ENCODE measurements at places on chromosomes 5 and 9.

DNA sequence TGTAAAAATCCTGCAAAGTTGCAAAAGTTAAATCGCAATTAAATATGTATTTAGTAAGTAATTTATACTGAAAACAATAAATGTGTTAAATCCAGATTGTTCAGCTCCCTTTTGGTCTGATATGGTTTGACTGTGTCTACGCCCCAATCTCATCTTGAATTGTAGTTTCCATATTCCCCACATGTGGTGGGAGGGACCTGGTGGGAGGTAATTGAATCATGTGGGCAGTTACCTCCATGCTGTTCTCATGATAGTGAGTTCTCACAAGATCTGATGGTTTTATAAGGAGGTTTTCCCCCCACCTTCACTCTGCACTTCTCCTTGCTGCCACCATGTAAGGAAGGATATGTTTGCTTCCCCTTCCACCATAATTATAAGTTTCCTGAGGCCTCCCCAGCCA is 140.0 kb downstream of the CDH6 start:
- DNase-seq, result no peak

- DNase-seq, result no peak
These were observed 82.5 kb downstream of the PRRT1B start for GRCh38 chr9:131627648-131628458.

GRCh38 chr9:79193501-79194223 is 378.1 kb upstream of the TLE4 start:
- no peak for DNase-seq

GRCh38 chr9:119044806-119045205 is 324.4 kb downstream of the BRINP1 start:
- no peak for DNase-seq

- DNase-seq, result no peak
These were observed 19.3 kb downstream of the SLC6A7 start for GRCh38 chr5:150209099-150209635.

DNA sequence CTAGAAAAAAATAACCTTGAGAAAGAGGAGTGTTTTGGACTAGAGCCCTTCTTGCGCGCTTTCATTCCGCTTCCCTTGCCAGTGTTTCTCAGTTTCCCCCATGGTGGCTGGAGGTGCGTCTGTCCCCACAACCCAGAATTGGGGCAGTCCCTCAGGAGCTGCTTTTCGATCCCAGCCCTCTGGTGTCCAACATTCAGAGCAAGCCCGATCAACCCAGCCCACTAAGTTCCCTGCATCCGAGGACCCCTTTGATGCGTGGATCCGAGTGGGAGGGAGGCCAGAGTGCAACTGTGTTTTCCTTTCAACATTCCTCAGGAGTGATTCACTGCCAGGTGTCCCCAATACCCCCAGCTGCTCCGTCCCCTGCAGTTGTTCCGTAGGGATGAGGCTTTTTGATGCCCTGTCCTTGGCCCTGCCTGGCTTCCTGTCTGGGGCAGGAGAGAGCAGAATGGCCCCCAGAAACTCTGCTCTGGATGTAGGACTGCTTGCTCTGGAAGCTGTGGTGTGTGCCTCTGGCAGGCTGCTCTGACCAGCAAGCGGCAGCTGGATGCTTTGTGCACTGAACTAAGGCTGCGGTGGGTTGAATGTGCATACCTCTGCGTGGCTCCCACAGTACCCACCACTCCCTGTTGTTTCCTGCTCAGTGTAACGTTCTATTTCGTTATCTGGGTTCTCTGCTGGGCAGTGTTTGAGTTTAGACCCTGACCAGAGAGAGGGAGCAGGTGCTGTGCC is 117.5 kb downstream of the BOD1 start:
- no peak for DNase-seq

DNA sequence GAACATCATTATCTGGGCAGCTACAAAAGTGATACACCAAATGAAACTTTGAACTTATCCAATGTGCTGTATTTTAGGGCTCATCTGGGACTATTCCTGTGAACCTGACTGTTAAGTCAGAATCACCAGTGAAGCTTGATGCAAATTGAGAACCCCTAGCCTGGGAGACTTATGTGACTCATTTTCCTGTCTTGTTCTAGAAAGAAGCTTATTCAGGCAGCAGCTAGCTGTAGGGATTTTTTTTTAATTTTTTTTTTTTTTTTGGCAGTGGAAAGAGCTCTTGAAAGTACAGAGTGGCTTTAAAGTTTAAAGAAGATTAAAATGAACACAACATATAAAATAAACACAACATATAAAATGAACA is 81.1 kb upstream of the TNFAIP8 start:
- DNase-seq, result no peak

DNA sequence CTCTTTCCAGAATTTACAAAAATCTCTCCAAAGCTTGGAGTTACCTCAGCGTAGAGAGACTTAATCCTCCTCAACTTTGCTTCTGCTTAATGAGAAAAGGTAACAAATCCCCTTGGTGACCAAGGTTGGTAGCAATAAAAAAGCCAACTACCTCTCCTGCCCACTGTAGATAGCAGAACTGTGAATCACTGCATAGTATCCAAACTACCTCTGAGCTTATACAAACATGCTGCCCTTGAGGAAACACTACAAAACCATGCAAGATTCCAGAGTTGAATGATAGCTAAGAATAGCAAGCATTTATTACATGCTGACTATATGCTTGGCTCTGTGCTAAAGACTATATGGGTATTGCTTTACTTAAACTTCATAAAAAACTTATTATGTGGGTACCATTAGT is 2.8 kb upstream of the ADAMTS12 start:
- DNase-seq, result no peak

DNA sequence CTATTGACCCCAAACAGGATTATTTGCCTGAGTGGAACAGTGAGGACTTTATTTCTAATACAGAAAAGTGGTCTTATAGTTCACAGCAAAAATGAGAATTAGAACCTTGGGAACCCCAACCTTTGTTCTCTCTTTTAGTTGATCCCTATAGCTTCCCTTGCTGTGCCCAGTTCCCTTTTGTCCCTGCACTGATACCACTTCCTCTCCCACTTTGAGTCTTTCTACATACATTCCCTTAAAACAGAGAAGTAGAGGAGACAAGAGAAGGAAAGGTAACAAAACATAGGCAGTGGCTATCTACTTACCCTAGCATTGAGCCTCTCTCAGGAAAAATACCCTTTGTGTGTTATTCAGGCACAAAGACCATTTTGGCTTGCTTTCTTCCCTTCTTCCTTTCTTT is 246.4 kb downstream of the FAM114A2 start:
- no peak for DNase-seq

- DNase-seq, result no peak
These were observed 62.4 kb upstream of the UBAC1 start for GRCh38 chr9:136023410-136024225.

DNA sequence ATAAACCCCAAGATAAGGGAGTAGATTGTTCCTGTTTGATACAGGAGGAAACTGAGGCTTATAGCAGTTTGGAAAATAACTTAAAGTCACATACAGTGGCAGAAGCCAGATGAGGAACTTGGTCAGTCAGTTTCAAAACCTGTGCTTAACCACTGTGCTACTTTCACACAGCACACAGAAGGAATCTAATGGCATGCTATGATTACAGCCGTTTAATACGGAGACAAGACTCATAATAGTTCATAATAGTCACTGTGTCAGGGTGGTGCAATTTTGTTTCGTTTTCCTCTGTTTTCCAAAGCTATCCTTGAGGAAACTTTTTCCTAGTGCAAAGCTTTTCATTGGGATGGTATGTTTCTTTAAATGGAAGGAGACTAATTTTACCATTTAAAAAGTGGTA is 112.3 kb downstream of the GCNT1 start:
- no peak for DNase-seq

DNA sequence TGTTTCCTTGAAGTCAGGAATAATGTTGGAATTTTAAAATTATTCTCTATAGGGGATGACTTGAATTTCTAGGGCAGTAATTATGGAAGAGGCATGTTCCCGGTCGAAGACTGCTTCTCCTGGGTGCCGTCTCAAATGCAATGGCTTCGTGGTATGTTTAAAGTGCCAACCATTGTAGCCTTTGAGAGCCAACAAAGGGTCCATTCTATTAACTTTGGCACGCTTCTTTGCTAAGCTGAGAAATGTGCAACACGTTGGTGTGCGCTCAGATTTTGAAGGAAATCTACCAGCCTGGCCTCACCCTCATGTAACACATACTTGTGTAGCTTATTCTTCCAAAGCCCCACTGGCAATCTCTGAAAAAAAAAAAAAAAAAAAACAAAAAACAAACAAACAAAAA is 221.2 kb upstream of the ANKH start:
- DNase-seq, result no peak

DNA sequence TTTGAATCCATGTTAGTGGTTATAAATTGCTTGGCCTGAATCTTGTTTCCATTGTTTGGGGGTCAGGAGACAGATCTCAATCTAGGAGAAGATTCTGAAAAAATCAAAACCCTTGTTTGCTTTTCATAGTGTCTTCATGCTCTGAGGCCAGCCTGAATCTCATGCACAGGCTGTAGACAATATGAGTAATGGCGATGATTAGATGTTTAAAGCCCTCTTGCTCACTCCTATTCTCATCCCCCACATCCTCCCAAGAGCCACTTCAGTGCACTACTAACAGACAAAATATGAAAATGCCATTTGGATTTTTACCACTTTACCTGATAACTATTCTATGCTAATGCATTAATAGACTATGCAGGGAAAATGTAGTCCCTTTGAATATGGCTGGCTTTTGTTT is 129.4 kb downstream of the NUDT12 start:
- no peak for DNase-seq

GRCh38 chr9:36268007-36268427 is 9.8 kb upstream of the GNE start:
- DNase-seq, result no peak

- no peak for DNase-seq
These were observed 143.4 kb upstream of the ZNF608 start for GRCh38 chr5:124889850-124890249.

DNA sequence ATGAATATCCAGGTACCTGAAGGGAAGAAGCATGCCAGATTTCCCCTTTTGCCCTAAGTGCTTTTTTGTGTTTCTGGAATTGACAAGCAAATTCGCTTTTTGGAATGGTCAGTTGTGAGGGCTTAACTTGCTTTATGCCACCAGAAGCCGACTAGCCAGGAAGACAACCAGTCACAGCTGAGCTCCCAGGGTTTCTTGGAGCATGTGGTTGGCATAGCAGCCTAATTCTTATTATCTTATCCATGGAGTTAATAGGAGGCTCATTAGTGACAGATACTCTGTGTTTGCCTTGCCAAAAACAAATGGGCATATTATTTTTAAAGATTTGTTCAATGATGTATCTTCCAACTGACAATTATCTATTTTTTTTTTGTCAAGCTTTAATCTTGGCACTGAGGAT is 500.7 kb downstream of the PTPRD start:
- DNase-seq, result no peak

DNA sequence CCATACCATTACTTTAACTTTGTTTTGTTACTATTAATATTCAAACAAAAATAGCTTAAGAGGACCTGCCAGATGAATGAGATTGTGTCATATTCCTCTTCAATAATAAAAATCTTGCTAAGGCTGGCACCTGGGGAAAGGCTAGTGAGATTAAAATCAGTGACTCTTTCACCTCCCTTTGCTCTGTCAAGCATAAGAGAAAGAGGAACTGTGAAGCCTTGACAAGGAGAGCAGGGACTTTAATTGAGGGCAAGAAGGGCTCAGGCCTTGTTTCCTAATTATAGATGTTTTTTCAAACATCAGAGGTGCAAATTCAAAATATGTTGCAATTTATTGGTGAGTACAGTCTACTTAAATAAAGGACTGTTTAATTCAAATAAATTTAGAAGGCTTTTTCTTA is 91.7 kb downstream of the SPATA31D1 start:
- DNase-seq, result no peak

- DNase-seq, result no peak
These were observed 52.8 kb upstream of the SLC44A1 start for GRCh38 chr9:105191508-105192121.

DNA sequence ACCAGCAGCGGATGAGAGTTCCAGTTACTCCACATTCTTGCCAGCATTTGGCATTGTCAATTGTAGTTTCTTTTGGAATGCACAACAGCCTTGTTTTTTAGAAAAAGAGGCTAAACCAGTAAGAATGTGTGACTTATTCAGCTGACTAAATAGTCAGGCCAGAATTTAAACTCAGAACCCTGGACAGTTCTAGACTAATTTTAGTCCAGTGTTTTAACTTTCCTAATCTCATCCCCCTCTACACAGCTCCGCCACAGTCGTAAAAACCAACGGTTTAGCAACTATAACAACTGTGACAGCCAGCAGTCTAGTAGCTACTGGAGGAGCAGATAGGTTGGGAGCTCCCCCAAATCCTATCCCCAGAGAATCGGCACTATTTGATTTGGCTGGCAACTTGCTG is 103.7 kb downstream of the FOXD1 start:
- no peak for DNase-seq

GRCh38 chr5:144453753-144454152 is 283.1 kb downstream of the KCTD16 start:
- no peak for DNase-seq

DNA sequence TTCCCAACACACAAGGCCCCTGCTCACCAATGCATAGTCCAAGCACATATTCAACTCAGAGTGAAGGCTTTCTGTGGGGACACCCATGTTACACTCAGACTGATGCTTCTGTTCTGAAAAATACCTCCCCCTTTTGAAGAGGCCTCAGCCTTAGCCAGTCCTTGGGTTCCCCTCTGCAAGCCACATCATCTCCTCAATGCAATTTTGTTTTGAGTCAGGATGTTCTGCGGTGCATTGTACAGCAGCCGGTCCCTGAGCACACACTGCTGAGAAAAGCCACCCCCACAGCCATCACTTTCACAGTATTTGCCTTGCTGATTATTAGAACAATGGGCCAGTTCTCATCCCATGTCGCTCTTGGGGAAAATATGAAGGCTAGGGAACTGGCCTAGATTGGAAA is 241.2 kb downstream of the FAM114A2 start:
- DNase-seq, result no peak

DNA sequence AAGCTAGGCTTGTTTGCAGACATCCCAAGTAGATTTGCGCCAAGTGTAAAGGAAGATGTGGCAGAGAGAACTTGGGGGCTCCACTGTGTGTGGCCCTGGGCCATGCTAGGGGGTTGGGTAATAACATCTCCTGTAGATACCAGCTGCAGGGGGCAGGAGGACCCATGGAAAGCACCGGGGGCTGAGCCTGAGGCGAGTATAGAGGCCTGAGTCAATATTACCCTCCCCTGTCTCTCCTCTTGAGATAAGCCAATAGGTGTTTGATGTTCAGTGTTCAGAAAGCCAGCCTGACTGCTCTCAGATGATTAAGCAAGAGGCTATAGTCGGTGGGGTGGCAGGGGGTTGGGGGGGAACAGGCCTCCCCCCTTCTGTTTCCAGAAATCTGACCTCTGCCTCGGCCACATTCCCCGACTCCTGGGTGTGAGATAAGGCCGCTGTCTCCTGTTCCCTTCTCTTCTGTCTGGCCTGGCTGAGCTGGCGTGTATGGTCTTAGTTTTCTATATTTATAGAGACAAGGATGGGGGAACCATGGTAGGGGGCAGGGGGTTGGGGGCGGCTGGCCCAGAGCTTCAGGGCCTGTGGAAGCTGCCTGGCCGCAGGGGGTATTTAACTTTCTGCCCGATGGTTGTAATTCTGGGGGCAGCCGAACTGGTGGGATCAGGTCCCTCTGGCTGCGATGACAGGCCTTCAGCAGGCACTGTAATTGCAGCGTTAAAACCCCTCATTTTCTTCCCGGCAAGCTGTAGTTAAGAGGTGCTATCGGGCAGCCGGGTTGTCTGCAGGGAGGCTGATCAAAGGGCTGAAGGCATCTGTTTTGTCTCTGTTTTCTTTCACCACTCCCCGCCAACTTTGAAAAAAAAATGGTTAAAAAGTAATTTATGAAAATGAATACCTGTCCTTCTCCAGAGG is 292.0 kb downstream of the NSG2 start:
- no peak for DNase-seq

Data from CMK (cell line).